ENCODE measurements at places on chromosomes 7 and 10.

GRCh38 chr10:9096288-9096687 is 1041.8 kb downstream of the GATA3 start:
- no peak for DNase-seq

DNA sequence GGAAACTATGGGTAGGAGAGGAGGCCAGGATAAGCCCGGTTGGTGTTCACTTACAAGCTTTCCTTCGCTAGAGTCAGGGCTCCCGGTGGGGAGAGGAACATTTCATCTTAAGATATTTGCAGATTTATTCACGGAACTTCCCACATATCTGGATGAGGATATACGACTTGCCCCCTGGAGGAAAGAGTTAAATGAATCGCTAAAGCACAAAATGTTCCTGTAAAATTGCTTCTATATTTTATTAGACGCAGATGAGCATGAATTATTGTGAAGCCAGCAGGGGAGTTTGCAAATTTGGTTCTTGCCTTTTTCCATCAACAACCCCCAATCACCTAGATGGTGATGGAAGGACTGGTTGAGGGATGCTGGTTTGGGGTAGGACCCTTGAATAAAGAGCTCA is 47.9 kb upstream of the BAIAP2L1 start:
- DNase-seq: no peak

- no peak for DNase-seq
These were observed 7.9 kb downstream of the PRSS58 start for GRCh38 chr7:142249918-142250317.

- DNase-seq: no peak
These were observed 629.0 kb downstream of the CCSER2 start for GRCh38 chr10:84957427-84957826.

- no peak for DNase-seq
These were observed 30.0 kb downstream of the LAMB1 start for GRCh38 chr7:107972941-107973376.

DNA sequence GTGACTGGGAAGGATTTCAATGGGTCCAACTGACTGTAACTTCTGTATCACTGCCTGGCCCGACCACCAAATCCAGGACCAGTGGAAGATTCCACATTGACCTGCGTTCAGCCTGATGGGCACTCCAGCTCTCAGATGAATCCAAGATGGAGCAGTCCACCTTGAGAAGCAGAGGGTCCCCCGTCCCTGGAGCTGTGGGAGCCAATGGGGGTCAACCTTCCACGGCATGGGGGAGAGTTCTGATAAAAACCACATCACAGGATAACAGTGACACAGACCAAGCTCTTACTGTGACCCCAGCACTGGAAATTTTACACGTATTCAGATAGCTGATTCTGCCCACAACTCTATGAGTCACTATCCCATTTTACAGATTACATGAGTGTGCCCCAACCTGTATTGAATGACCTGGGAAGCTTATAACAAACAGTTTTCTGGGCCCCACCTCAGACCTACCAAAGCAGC is 11.2 kb downstream of the ZCCHC24 start:
- DNase-seq: no peak

GRCh38 chr7:139797607-139798006 is 19.8 kb upstream of the HIPK2 start:
- DNase-seq: no peak

All from putamen (tissue), 1 donor.